ENCODE measurements at places on chromosomes 11 and 22.
A peak's percentile ranks its signal among the peaks of the same experiment; 100 is the strongest.

- no peak for DNase-seq
Measured at GRCh38 chr22:27046086-27046485, 388.7 kb downstream of the MIAT start.

GRCh38 chr11:95327273-95327948, 96.4 kb upstream of the SESN3 start:
- no peak for DNase-seq

DNA sequence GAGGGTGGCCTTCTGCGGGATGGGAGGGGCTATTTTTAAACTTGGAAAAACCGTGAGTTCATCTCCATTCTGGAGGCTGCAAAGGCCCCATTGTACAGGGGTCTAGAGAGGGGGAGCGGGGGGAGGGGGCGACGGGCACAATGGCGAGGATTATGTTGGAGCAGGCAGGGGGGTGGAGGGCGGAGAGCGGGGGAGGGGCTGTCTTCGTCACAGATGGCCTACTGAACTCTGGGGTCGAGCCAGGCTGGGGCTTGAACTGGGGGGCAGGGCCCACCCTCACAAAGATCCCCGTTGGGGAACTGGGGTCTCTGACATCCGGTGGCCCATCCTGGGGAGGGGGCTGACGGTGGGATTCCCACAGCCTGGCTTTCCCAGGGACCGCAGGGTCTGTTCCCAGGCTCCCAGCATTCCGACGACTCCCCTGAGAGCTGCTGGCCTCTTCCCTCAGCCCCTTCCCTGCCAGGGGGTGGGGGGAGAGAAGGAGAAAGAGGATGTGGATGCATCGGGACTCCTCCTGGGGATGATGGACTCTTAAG, 3.4 kb upstream of the MCAM start:
- no peak for DNase-seq

- no peak for DNase-seq
Measured at GRCh38 chr22:36981247-36981775, 37.9 kb downstream of the TST start.

DNA sequence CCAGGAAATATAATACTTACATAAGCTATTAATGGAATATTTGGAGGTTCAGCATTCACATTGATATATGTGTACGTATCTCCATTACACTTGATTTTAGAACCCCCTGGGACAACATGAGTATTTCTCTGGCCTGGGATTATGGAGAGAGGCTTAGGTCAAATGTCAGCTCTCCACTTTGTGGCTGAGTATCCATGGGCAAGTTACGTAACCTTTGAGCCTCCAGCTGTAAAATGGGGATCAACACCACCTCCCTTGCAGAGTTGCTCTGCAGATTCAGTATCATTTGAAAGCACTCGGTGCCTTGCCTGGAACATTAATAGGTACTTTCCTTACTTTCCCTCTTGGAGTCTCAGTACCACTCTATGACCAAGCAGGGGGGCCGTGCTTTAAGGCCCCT, 33.2 kb downstream of the C22orf31 start:
- no peak for DNase-seq

GRCh38 chr22:22394591-22394990, 114.0 kb downstream of the ZNF280B start:
- DNase-seq, result no peak

DNA sequence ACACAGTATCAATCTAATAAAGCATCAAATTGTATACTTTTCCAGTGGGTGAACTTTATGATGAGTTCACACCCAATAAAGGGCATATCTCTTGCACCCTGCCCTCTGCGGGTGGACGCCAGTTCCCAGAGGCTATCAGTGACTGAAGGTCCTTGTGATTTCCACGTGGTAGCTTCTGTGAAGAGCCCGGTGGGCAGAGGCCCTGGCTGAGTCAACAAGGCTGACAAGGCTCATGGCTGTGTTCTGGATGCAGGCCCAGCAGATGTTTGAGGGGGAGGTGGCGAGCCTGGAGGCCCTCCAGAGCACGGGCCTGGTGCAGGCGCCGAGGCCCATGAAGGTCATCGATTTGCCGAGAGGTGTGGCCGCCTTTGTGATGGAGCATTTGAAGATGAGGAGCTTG, 71.4 kb downstream of the PIWIL3 start:
- DNase-seq, result no peak

- no peak for DNase-seq
Measured at GRCh38 chr11:61691380-61692156, 11.4 kb downstream of the DAGLA start.

GRCh38 chr22:25139062-25139461, 60.6 kb upstream of the CRYBB3 start:
- DNase-seq, result no peak

- DNase-seq, result no peak
Measured at GRCh38 chr11:92790366-92790765, 179.1 kb upstream of the MTNR1B start.

DNA sequence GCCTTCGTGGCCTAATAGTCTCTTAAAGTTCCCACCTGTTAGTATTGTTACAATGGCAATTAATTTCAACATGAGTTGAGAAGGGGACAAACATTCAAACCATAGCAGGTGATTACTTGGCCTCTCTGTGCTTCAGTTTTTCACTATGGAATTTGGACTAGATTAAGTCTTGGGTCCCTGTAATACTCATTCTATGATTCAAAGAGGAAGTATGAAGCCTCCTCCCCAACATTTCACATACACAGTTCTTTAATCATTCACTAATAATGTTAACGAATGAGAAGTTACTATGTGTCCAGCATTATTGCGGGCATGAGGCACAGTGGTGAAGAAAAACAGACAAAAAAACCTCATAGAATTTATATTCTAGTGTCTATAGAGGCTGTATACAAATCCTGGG, 19.9 kb upstream of the USP47 start:
- DNase-seq, result no peak

DNA sequence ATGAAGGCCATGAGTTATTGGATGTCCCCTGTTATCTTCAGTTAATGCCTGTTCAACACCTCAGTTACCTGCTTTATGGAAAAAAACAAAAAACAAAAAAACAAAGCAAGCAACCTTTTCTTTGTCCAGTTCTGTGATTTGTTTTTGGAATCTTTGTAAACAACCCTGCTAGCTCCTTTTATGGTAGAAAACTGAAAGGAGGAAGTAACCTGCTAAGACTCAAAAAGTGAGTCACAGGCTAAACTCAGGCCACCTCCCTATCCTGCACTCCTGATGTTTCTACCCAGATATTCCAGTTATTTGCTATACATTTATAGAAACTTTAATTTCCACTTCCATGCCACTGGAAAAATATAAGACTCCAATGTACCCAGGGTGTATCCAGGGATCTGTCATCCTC, 20.6 kb upstream of the TLCD5 start:
- no peak for DNase-seq

DNA sequence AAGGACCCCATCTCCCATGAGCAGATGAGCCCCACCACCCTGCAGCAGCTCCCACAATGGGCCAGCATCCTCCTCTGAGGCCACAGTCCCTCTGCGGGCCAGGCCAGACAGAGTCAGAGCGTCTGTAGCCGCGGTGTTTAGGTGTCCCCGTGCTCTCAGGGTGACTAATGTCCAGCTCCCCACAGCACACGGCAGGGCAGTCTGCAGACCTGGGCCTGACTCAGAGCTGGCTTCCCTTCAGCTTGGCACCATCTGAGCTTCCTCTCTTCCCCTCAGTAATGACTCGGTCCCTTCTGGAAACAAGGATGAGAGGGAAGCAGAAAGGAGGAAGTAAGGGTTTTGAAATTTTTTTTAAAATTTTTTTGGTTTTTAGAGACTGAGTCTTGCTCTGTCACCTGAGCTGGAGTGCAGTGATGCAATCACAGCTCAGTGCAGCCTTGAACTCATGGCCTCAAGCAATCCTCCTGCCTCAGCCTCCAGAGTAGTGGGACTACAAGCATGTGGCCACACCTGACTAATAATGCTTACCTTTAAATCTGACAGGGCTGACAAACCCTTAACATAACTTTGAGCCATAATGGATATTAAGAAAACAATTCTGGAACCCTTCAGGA, 28.5 kb downstream of the LRRC74B start:
- DNase-seq, result no peak

DNA sequence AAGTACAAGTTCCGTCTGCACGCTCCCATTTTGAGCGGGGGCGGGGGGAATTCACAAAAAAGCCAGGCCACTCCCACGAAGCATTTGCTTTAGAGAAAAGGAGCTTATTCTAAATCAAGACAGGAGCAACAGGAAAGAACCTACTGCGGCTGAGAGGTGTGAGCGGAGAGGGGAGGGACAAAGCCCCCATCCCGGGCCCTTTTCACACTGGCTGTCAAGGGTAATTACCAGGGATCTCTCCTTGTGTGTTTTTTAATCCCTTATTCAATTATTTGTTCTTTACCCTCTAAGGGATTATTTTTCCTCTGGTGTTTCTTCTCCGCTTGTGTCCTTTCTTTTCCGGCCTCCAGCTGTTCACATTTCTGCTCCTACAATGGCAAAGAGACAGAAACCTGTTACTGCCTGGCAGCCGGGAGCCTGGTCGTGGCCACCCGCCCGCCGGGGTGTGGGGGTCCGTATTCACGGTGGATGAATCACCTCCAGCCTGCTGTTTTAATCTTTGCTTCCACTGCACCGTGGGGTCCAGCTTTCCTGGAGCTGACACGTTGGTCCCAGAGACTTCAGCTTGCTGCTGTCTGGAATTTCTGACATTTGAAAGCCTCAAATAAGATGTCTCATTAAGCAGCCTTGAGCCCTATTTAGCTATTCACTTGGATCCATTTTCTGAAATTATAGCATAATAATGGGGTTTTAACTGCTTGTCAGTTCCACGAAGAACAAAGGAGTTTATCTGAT, 61.4 kb upstream of the FADD start:
- no peak for DNase-seq

DNA sequence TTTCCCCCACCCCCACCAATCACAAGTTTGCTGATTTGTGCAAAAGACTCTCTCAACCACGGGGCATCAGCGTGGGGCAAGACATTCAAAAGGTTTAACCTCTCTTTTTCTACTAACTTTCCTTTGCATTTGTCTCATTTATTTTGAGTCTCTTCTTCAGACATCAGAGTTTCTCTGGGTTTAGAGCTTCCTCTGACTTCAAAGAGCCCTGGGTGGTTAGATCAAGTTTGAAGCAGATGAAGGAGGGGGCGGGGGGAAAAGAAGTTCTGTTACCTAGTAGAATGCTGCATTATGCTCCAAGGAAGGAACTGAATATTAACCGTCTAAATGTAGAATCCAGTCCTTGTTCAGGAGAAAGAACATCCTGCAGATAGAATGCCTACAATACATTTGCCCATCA, 24.5 kb downstream of the GAS2 start:
- DNase-seq, result no peak

- no peak for DNase-seq
Measured at GRCh38 chr11:83057721-83058120, 14.0 kb downstream of the RAB30 start.

- DNase-seq, result no peak
Measured at GRCh38 chr11:1341928-1342524, 32.6 kb upstream of the TOLLIP start.

GRCh38 chr22:24736526-24737053, 37.9 kb downstream of the PIWIL3 start:
- no peak for DNase-seq

- DNase-seq, result no peak
Measured at GRCh38 chr11:17812865-17813187, 78.2 kb downstream of the KCNC1 start.

GRCh38 chr22:45684169-45684568, 12.5 kb downstream of the ATXN10 start:
- no peak for DNase-seq

DNA sequence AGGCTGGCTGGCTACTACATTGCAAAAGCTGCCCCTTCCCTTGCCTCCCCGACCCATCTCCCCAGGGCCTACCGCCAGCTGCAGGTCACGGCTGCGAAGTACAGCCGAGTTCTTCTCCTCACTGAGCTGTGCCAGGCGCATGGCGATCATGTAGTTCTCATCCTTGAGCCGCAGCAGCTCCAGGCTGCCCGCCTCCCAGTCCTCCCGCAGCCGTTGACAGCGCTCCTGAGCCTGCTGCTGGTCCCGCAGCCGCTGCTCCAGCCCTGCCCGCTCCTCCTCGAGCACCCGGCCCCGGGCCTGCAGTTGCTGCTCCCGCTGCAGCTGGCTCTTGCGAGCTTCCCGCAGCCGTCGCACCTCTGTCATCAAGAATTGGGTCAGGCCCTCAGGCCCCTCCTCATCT, 3.3 kb downstream of the CARD10 start:
- DNase-seq, result no peak

DNA sequence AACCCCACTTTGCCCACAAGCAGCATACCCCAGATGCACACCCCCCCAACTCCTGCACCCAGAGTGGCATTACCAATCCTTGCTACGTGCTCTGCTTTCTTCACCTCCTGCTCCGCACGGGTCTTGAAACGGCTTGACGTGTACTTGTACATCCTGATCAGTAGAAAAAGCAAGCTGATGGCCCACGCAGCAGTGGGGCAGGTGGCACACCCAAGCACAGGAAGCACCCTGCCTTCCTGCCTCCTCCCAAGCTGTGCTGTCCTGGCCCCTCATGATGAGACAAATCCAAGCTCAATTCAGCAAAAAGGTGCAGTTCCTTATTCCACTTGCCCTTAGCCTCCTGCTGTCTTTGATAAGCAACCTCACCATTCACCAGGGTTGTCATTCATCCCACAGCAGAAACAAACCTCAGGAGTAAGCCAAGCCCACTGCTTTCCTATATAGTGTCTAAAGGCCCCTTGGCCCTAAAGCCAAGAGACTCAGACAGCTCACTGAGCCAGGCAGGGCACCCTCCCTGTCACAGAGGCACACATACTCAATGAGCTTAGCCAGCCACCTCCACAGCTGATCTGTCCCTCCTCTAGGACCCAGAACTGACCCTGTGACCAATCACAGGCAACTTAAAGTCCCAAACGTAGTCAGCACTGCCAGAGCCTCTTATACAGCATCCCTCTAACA, 27.8 kb downstream of the MORC2 start:
- no peak for DNase-seq

DNA sequence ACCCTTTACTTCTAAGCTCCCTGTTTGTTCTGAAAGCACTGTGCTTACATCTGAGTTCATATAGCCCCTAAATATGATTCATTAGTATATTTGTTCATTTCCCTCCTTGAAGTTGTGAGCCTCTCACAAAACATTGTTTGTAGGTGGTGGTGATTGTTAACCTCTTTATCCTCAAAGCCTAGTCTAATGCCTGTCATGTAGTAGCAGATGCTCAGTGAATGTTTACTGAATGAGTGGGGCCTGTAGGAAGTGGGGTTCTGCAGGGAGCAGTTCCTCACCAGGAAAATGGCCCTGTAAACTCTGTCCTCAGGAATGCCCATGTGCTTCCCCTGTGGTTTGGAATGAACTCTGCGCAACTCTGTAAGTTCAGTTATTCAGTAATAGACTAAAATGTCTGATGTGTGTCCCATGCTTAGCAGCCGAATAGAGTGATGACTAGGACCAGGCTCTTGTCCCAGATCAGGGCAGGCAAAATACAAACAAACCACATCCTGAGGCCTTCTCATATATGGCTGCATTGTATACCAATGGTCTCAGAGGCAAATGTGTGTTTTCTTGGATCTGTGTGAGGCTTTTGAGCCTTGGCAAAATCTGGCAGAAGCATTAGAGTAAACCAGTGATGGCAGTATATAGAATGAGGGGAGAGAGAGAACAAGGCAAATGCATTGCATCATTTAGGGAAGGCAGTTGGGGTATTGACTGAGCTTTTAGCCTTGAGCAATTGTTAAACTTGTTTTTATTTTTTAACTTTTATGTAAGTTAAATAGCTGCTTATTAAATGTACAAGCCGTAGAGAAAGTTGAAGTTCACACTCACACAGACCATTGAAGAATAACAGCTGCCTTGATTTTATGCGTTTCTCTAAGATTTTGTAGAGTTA, 91.4 kb upstream of the BIRC3 start:
- no peak for DNase-seq

- DNase-seq, result peak; percentile 4
Measured at GRCh38 chr11:2575591-2576051, 124.2 kb downstream of the KCNQ1OT1 start.

Data from T-helper 2 cell (primary cell).